ENCODE measurements at places on chromosomes 5 and 9.

- DNase-seq: no peak
Observed at GRCh38 chr5:92644266-92644886, 936.6 kb downstream of the NR2F1-AS1 start.

DNA sequence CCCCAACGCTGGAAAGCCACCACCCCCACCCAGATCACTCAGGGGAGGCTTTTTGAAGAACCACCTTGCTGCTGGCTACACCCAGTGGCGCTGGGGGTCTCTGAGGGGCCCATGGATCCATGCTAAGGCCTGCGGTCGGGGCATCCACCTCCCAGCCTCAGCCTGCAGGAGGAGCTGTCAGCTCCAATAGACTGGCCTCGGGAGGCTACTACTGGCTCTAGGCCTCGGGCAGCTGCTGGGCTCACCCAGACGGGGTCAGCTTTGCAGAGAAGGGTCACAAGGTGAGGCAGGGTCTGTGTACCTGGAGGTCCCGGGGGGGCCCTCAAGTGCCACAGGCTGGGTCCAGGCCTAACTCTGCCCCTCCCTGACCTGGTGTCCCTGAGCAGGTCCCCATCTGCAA lies 193.7 kb downstream of the OLFM1 start:
- no peak for DNase-seq

GRCh38 chr9:82598241-82599039 lies 464.5 kb downstream of the RASEF start:
- DNase-seq: no peak

GRCh38 chr9:69097923-69098593 lies 62.5 kb downstream of the FXN start:
- no peak for DNase-seq

- no peak for DNase-seq
Observed at GRCh38 chr9:94164806-94165549, 80.7 kb downstream of the PTPDC1 start.

GRCh38 chr9:87610200-87611155 lies 112.8 kb downstream of the DAPK1 start:
- no peak for DNase-seq

Measured in HFFc6 (cell line).